GM04503 (cell line): ENCODE measurements at places on chromosomes 2 and 18.

GRCh38 chr2:222930862-222931261, 70.0 kb downstream of the ACSL3 start:
- DNase-seq, result no peak

- DNase-seq, result no peak
These were observed 162.1 kb downstream of the ARL4C start for GRCh38 chr2:234334756-234335155.

- DNase-seq, result no peak
These were observed 124.2 kb downstream of the BCL2L11 start for GRCh38 chr2:111244864-111245263.

DNA sequence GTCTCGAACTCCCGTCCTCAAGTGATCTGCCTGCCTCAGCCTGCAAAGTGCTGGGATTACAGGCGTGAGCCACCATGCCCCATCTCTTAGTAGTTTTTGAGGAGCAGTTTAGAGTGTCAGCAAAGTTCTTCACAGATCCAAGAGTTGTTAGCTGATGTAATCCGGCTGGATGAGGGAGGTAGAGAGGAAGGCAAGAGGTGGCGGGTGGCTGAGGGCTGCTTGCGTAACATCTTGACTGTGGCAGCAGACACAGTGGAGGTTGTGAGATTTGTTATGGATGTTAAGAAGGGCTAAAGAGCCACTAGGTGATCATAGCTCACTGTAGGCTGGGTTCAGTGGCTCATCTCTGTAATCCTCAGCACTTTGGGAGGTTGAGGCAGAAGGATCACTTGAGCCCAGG, 19.5 kb upstream of the FAM136A start:
- no peak for DNase-seq

DNA sequence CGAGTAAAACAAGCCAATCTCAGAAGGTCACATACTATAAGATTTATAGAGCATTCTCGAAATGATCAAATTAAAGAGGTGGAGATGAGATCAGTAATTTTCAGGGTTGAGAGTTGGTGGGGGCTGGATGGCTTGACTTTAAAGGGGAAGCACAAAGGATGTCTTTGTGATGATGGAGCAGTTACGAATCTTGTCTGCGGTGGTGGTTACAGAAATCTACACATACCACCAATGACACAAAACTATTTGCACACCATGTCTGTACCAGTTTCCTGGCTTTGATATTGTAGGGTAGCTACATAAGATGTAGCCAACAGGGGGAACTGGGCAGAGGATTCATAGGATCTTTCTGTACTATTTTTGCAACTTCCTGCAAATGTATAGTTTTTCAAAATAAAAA, 190.6 kb upstream of the SMIM21 start:
- no peak for DNase-seq

- no peak for DNase-seq
These were observed 7.0 kb downstream of the KIF5C start for GRCh38 chr2:148882051-148882450.

DNA sequence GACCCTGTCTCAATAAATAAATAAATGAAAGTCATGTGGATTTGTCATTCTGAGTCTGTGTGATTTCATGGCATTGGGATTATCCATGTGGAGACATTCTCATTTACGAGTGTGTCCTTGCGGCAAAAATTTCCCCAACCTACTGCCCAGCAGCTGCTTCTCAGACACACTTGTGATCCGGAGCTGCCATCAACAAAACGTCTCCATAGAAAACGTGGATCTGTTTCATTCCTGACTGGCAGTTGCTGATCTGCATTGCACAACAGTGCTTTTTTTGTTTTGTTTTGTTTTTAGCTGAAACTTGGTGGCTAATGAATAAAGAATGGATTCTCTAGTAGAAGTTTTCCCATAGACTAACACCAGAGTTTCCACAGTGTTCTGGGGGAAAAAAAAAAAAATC, 74.7 kb downstream of the TGIF1 start:
- no peak for DNase-seq

DNA sequence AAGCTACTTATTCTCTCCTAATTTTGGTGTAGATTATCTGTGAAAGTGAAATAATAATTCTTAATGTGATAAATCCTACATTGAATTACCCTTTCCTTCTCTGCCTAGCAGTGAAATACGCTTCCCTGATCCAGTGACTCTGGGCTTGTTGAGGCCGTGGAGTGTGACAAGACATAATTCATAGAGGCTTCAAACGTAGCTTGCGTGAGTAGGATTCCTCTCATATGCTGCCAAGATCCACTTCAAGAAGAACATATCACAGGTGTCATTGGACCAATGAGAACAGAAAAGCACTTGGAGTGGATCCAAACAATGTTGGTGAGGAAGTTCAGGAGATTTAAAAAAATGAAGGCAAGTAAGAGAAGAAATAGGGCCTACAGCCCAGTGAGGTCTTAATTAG, 221.3 kb upstream of the TMEFF2 start:
- no peak for DNase-seq

- peak; percentile 27 for DNase-seq
These were observed 40.6 kb downstream of the TMEM87B start for GRCh38 chr2:112095681-112096080.

- no peak for DNase-seq
These were observed 43.2 kb upstream of the ITPRID2 start for GRCh38 chr2:181848261-181848886.

DNA sequence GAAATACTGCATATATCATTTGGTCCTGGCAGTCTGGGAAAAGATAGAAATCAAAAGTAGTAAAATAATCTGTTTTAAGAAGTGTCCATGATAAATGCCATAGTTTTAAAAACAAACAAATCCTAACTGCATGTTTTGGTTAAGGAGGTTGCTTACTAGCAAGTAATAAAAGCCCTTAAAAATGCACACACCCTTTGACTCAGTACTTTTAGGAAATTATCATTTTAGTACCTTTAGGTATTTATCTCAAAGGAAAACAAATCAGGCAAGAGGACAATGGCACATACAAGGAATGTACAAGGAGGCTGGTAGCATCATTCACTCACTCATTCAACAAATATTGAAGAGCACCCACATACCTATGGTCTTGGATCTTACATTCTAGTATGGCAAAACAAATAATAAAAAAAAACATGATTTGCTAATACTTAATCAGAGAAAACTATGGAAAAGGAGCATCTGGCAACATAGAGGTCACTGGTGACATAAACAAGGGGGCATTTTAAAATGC, 67.6 kb downstream of the OLA1 start:
- DNase-seq, result no peak

DNA sequence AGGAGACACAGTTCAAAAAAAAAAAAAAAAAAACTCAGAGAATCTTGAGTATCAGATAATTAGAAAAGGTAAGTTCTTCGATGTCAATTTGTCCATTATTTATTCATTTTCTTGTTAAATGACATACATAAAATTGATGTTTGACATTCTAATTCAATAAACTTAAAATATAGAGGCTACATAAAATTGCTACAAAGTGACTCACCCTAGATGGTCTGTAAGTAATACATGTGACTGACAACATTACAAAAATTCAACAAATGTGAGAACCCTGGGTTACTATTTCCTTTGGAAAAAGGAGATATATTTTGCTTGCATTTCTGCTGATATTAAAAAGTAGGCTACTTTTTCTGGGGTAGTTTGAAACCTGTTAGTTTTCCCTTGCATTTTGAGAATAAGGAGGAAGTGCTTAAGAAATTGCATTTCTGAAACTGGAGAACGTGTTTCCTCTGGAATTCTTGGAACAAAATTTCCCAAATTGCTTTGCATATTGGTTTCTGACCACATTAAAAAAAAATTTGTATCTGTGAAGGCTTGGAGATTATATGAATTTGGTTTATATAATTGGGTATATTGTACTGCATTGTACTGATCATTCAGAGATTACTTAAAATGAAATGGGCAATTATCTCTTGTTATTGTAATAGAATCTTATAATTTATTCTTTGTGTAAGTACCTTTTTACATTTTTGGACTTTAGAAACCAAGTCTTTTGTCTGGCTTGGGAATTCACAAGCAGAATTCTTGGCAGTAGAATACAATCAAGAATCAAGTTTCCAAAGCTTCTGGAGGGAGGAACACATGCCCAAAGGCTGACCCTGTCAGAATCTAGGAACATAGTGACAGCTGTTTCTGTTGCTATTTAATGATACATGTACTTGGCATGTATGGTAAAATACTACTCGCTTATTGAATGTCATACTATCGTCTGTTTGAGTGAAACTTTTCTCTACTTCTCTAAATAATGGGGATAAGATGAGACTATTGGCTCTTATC, 106.1 kb downstream of the DSEL start:
- no peak for DNase-seq

GRCh38 chr2:38375696-38376345, 1.3 kb downstream of the ATL2 start:
- DNase-seq, result no peak
